ENCODE measurements at places on chromosomes 7 and 10.

- DNase-seq: no peak
Observed at GRCh38 chr7:87318741-87319140, 26.7 kb upstream of the CROT start.

DNA sequence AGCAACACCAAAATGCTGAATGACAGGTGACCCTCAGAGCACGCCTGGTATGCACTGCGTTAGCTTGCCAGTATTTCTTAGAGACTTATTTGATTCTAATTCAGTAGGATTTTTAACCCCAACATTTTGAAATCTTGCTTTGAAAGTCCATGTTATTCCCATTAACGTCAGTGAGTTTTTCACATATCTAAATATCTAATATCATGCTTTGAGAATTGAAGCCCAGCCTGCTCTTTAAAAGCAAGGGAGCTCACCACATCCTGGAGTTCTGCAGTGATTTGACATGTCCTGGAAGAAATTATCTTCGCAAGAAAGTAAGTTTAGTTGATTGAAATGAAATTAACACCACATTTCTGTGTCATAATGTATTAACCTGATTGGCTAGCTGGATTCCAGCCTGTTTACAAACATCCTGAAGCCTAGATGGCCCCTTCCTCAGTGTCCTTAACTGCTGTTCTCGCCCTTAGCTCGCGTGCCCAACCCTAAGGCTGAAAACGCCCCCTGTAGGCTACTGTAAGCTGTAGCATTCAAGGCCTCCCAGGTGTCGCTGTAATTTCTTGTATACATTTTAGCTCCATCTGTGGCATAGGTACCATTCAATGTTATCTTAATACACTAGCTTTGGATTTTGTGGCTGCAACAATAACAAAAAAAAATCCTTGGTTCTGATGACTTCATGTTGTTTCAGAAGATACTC lies 191.5 kb downstream of the MGMT start:
- DNase-seq: no peak

GRCh38 chr10:27687326-27687725 lies 58.3 kb downstream of the MKX start:
- DNase-seq: no peak

- DNase-seq: no peak
Observed at GRCh38 chr10:80448209-80448942, 5.7 kb upstream of the TSPAN14 start.
